GM13977 (cell line): ENCODE measurements at places on chromosomes 12 and 14.

DNA sequence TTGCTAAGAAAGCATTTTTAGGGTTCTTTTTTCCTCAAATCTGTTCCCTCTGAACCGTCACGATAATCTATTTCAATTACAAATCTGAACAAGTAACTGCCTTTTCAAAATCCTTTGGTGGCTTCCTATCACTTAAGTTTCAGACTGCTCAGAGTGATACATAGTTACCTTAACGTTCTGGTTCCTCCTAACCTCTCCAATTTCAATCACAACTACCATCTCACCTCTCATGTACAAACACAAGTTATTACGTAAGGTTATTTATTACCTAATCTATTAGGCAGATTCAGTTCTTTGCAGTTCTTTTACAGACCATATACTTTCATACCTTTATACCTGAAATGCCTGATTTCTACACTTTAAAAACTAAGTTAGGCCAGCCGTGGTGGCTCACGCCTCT, 12.1 kb downstream of the RNF212B start:
- DNase-seq: no peak

DNA sequence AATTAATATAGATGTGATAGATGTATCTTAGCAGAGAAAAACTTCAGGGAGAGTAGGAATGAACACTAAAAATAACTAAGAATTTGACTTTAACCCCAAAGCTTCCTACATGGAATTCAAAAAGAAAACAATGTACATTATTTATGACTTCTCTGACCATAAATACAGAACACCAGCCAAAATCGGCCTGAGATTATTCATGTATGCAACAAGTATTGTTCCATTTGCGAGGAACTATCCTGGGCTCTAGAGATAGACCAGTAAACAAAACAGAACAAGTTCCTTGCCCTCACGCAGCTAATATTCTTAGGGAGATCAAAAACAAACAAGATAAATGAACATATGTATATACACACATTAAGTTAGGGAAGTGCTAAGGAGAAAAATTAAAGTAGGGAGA, 432.3 kb upstream of the SOX5 start:
- no peak for DNase-seq

DNA sequence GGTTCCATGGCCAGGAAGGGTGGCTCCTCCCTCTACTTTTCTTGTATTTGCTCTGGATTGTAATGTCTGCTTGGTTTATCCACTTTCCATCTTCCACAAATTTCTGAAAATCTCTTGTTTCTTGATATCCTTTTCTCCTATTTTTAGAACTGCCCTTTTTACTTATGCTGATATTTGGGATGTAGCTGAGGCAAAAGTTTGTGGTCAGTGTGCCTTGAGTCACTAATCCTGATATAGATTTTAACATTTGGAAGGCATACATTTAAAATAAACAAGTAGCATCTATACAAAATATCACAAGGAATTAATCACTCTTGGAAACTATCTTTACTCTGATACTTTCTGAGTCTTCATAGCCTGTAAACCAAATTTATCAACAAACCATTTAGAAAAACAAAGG, 11.0 kb downstream of the GRIP1 start:
- DNase-seq: no peak

GRCh38 chr12:66235626-66236281, 46.7 kb downstream of the IRAK3 start:
- DNase-seq: peak; percentile 24

- peak; percentile 16 for DNase-seq
These were observed 111.5 kb upstream of the TMPO start for GRCh38 chr12:98403936-98404335.

GRCh38 chr12:108640802-108641445, 7.2 kb upstream of the SELPLG start:
- DNase-seq: no peak

GRCh38 chr14:51327376-51327775, 87.3 kb downstream of the TMX1 start:
- DNase-seq: no peak

- no peak for DNase-seq
These were observed 5.7 kb upstream of the CLEC14A start for GRCh38 chr14:38261620-38262019.

GRCh38 chr12:65784289-65785015, 39.8 kb upstream of the HMGA2 start:
- no peak for DNase-seq

- DNase-seq: no peak
These were observed 143.6 kb upstream of the OTX2 start for GRCh38 chr14:56953884-56954283.

- DNase-seq: no peak
These were observed 26.8 kb downstream of the AREL1 start for GRCh38 chr14:74685921-74686678.

GRCh38 chr14:85892251-85892650, 362.3 kb downstream of the FLRT2 start:
- DNase-seq: no peak

DNA sequence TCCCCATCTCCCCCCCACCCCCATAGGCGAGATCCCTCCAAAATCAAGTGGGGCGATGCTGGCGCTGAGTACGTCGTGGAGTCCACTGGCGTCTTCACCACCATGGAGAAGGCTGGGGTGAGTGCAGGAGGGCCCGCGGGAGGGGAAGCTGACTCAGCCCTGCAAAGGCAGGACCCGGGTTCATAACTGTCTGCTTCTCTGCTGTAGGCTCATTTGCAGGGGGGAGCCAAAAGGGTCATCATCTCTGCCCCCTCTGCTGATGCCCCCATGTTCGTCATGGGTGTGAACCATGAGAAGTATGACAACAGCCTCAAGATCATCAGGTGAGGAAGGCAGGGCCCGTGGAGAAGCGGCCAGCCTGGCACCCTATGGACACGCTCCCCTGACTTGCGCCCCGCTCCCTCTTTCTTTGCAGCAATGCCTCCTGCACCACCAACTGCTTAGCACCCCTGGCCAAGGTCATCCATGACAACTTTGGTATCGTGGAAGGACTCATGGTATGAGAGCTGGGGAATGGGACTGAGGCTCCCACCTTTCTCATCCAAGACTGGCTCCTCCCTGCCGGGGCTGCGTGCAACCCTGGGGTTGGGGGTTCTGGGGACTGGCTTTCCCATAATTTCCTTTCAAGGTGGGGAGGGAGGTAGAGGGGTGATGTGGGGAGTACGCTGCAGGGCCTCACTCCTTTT, 2.7 kb downstream of the GAPDH start:
- DNase-seq: no peak

DNA sequence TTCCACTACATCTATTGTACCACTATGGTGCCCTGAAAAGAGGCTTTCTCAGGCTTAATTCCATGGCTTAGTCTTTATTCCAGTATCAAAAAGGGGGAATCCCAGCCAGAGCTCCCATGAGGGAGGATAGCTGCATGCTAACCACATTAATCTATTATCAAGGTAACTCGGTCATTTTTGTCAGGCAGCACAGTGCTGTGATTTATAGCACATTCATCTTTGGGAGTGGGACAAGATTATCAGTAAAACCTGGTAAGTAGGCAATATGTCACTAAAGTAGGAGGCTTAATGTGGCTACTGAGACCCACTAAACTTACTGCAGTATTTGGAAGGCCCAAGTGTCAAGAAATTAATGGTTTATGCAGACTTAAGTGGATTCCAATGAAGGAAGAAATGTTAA, 58.9 kb downstream of the DAD1 start:
- DNase-seq: no peak

DNA sequence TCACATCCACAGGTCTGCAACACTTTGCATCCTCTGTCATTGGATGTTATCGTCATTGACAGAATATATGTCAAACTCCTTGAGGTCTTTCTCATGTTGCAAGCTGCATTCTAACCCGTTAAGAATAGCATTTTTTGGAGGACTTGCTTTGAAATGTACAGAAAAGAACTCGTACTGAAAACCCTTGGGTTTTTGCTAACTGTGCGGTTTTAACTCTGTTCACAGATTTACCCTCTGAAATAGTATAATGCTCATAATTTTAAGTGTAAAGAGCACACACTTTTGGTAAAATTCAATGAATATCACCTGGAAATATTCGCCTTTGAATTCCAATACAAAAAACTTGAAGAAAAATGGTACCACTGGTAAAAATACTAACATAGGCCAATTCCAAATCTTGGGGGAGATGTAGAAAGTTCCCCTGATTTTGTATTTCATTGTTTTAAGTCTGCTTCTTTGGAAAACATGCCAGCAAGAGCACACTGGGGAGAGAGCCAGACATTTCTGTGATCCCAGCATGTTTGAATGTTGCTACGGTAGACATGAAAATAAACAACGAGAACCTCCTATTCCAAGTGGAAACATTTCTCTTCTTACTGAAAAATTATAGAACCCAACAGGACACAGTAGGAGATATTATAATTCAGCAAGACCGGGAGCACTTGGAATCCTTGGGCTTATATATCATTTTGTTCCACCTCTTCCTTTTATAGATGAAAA, 446.0 kb downstream of the AEBP2 start:
- no peak for DNase-seq
